Activated CD4-positive, alpha-beta memory T cell treated with anti-CD3 and anti-CD28 coated beads for 36 hours (primary cell): ENCODE measurements at places on chromosomes 7 and 10. TPM values are rescaled to one million over a fixed set of nuclear protein-coding genes. Genes with fewer than 3 reads are reported as not detected.
A peak's percentile ranks its signal among the peaks of the same experiment; 100 is the strongest.

DNA sequence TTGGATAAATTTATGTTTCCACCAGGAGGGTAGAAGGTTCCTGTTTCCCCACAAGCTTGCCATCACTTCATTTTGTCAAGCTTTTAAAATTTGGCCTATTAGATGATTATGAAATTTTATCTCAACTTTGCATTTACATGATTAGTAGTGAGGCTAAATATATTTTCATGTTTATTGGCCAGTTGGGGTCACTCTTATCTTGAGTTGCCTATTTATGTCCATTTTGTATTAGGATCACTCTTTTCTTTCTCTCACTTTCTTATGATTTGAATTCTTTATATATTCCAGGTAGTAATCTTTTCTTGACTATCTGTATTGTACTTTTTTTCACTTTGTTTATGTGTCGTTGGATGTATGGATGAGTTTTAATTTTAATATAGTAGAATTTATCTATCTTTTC is 218.6 kb upstream of the SLC26A5 start:
- no peaks in the 10 kb centered on the region for H3K36me3 ChIP-seq
- H3K4me3 ChIP-seq, result no peak overlapping the region
- no peaks in the 10 kb centered on the region for H3K4me1 ChIP-seq
- H3K27me3 ChIP-seq, result no peaks in the 10 kb centered on the region
- no peak overlapping the region for H3K27ac ChIP-seq

DNA sequence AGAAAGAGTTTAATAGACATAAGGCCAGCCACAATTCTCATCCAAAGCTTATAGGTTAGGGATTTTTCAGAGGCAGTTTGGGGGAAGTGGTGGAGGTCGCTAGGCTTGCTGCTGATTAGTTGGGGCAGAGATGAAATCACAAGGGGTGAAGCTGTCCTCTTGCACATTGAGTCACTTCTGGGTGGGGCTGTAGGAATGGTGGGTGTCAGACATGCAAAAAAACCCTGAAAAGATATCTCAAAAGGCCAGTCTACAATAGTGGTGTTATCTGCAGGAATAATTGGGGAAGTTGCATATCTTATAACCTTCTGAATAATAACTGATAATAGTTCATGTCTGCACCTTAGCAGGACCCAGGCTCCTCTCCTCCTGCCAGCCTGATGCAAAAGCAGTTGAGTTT is 2.1 kb downstream of the FAM24B start:
- peaks cover 49% of the 10 kb centered on the region for H3K4me1 ChIP-seq
- no peak overlapping the region for H3K27ac ChIP-seq
- peaks cover 24% of the 10 kb centered on the region for H3K36me3 ChIP-seq
- peak; percentile 16 for DNase-seq

DNA sequence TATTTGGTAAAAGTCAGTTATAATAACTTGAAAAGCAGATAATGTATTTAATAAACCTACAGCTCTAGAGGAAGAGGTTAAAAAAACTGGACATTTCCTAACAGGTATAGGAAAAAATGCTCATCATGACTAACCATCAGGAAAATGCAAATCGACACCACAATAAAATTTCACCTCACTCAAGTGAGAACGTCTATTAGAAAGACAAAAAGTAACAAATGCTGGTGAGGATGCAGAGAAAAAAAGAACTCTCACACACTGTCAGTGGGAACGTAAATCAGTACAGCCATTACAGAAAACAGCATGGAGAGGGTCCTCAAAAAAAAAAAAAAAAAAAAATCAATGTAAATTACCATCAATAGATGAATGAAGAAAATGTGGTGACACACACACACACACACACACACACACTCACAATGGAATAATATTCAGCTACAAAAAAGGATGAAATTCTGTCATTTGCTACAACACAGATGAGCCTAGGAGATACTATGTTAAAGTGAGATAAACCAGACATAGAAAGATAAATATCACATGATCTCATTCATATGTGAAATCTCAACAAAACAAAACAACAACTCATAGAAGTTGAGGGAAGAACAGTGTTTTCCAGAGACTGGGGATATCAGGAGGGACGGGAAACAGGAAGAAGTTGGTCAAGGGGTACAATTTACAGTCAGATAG is 20.1 kb downstream of the EPC1 start:
- H3K4me3 ChIP-seq, result no peak overlapping the region
- H3K4me1 ChIP-seq, result peaks cover 77% of the 10 kb centered on the region
- DNase-seq, result no peak
- H3K27ac ChIP-seq, result peak overlapping the region; percentile 62

DNA sequence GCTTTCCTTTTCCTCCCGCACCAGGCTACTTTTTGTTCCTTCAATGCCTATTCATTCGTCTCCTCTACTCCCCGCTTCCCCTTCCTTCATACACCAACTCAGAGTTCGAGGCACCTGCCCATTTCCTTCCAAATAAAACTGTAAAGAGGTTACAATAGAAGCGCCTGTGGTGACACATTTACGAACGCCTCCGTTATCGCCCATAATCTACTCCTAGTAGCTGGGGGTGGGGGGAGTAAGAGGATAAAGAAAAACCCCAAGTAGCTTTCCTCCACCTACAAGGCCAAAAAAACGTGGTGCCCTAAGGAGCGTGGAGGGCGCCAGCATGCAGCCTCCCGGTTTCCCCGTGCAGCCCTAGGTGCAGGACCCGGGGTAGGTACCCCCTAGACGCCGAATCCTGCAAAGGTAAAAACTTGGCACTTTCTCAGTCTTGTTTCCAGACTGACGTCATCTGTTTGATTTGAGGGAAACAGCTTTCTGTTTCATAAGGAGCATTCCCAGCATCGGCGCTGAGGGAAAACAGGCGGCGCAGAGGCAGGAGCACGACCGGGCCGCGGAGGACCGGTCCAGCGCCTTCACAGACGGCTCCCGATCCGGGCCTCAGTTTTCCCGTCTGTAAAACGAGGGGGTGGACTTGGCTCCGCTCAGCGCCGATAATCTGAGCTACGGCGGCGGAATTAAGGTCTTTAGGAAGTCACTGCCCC is 922 bp downstream of the PPA1 start:
- peak overlapping the region; percentile 85 for H3K4me3 ChIP-seq
- no peaks in the 10 kb centered on the region for H3K27me3 ChIP-seq
- H3K36me3 ChIP-seq, result peaks cover 20% of the 10 kb centered on the region
- H3K4me1 ChIP-seq, result peaks cover 35% of the 10 kb centered on the region
- peak; percentile 72 for DNase-seq

DNA sequence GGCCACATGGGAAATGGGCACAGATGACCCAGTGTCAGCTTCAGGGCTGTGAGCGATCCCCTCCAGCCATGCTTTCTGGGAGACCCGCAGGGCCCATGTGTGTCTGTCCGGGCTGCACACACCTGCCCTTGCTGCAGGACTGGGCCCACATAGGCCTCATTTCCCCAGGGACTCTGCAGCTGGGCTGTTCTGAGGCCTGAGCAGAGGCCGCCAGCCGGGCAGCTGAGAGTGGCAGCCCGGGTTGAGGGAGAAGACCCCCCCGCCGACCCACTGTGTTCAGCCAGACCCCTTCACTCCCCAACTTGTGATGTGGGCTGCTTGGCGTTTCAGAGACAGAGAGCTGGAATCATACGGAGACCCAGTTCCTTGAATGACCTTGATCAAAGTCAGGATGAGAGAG is 50.1 kb upstream of the DPYSL4 start:
- H3K36me3 ChIP-seq, result no peaks in the 10 kb centered on the region
- H3K4me3 ChIP-seq, result no peak overlapping the region
- DNase-seq, result no peak
- H3K27ac ChIP-seq, result no peak overlapping the region
- H3K4me1 ChIP-seq, result no peaks in the 10 kb centered on the region

- peak; percentile 46 for DNase-seq
- no peaks in the 10 kb centered on the region for H3K36me3 ChIP-seq
- no peaks in the 10 kb centered on the region for H3K27me3 ChIP-seq
- no peak overlapping the region for H3K4me3 ChIP-seq
- no peak overlapping the region for H3K27ac ChIP-seq
Measured at GRCh38 chr10:80443531-80443974, 10.6 kb upstream of the TSPAN14 start.

- H3K4me1 ChIP-seq, result no peaks in the 10 kb centered on the region
- no peak overlapping the region for H3K27ac ChIP-seq
- H3K27me3 ChIP-seq, result no peaks in the 10 kb centered on the region
- no peak overlapping the region for H3K4me3 ChIP-seq
- no peaks in the 10 kb centered on the region for H3K36me3 ChIP-seq
- no peak for DNase-seq
Measured at GRCh38 chr10:75911426-75911825, 480.0 kb downstream of the LRMDA start.

GRCh38 chr10:91566115-91566514 is 66.8 kb downstream of the PPP1R3C start:
- no peak for DNase-seq
- no peak overlapping the region for H3K4me3 ChIP-seq
- H3K27me3 ChIP-seq, result peaks cover 6% of the 10 kb centered on the region
- no peaks in the 10 kb centered on the region for H3K36me3 ChIP-seq
- no peaks in the 10 kb centered on the region for H3K4me1 ChIP-seq

The LIPN gene
- not detected for total RNA-seq

The AGAP9 gene
- total RNA-seq, result 6.6 TPM

The UCN3 gene
- total RNA-seq, result not detected

The CEP41 gene
- total RNA-seq, result 16.4 TPM

The HOXA3 gene
- not detected for total RNA-seq

The RAMP3 gene
- total RNA-seq, result not detected

The LIPF gene
- not detected for total RNA-seq

The PNLIPRP1 gene
- not detected for total RNA-seq
